ENCODE measurements at places on chromosomes 1 and 21. TPM values are rescaled to one million over a fixed set of nuclear protein-coding genes. Genes with fewer than 3 reads are reported as not detected.
A peak's percentile ranks its signal among the peaks of the same experiment; 100 is the strongest.

GRCh38 chr1:110337704-110338308 is 1.4 kb upstream of the RBM15 start:
- DNase-seq: peak; percentile 64

DNA sequence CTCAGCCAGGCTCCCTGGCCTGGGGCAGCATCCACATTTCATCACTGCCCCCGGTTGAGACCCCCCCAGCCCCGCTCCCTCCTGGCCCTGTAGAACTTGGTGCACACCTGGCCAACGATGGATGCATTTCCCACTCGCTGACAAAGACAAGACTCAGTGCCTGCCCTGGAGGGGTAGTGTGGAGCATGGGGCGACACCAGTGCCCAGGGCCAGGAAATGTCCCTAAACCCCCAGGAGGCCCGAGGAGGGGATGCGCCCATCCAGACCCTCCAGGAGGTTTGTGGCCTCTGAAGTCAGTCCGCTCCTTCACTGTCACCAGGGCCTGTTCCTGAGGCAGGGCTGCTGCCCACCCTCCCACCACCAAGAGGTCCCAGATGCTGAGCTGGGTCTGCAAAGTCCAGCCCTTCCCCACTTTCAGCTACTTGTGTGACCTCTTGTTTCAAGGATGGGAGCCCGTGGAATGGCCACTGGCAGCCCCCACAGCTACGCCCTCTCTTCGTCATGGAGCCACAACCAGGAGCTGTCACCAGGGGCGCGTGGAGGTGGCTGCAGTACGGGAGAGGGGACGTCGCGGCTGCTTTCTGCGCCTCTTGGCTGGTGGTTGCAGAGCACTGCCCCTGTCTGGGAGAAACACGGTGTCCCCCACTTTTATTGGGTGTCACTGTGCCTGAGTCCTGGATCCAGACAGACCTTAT is 35.7 kb downstream of the AJAP1 start:
- DNase-seq: no peak

GRCh38 chr21:37658817-37659458 is 257.3 kb downstream of the KCNJ6 start:
- no peak for DNase-seq

- DNase-seq: no peak
These were observed 513.0 kb downstream of the PTPRU start for GRCh38 chr1:29749024-29749945.

- peak; percentile 47 for DNase-seq
These were observed 45.7 kb downstream of the CAPZB start for GRCh38 chr1:19439464-19440171.

DNA sequence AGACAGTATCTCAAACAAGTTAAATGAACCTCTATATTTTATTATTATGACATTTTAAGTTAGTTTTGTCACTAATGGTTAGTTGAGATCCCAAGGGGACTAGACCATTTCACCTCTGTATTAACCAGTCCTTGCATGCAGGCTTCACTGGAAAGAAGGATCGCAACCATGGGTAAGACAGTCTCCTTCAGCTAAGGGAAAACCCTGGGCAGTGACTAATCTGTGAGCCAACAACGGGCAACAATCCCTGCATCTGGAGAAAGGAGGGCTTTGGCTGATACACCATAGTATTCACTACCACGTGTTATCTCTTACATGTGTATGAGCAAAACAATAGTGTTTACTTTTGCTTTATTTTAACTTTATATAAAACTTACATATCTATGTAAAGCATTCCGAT is 708.8 kb upstream of the CHRM3 start:
- DNase-seq: no peak

The ARHGAP29 gene
- 29.4 TPM for total RNA-seq

DNA sequence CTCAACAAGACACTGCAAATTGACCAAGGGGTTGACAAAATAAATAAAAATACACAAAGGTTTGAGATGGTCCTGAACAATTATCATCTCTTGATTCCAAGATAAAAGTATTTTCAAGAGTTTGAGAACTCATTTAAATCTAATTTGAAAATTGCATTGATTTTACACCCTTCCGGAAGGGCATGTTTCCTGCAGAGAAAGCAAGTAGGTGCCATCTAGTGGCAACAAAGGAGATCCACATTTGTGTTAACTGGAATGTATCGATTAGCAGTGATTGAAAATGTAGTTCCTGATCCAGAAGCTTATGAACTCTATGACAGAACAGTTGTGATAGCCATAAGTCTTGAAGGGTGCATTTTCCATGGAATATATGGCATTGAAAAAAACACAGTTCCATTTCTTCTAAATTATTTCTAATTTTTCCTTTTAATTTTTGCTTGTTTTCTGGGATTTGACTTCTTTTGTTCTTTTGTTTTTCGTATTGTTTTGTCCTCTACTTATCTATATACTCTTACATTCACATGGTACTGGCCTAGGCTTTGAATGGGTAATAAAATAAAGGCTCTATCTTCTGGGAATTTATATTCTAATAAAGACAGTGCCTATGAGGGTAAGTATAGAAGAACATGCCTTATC is 143.7 kb downstream of the DNM3 start:
- no peak for DNase-seq

DNA sequence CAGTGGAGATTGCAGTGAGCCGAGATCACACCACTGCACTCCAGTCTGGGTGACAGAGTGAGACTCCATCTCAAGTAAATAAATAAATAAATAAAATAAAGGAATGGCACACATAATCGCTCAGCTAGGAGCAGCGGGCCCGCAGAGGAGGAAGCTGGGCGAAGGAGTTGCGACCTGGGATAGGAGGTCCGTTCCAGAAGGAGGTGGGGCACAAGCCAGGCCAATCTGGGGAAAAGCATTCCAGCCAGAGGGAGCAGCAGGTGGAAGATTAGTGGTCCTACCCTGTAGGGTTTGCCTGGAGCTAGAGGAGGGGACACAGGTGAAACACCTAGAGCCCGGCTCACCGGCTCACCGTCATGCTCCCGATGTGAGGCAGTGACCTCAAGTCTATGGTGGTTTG is 40.3 kb upstream of the CASZ1 start:
- no peak for DNase-seq

DNA sequence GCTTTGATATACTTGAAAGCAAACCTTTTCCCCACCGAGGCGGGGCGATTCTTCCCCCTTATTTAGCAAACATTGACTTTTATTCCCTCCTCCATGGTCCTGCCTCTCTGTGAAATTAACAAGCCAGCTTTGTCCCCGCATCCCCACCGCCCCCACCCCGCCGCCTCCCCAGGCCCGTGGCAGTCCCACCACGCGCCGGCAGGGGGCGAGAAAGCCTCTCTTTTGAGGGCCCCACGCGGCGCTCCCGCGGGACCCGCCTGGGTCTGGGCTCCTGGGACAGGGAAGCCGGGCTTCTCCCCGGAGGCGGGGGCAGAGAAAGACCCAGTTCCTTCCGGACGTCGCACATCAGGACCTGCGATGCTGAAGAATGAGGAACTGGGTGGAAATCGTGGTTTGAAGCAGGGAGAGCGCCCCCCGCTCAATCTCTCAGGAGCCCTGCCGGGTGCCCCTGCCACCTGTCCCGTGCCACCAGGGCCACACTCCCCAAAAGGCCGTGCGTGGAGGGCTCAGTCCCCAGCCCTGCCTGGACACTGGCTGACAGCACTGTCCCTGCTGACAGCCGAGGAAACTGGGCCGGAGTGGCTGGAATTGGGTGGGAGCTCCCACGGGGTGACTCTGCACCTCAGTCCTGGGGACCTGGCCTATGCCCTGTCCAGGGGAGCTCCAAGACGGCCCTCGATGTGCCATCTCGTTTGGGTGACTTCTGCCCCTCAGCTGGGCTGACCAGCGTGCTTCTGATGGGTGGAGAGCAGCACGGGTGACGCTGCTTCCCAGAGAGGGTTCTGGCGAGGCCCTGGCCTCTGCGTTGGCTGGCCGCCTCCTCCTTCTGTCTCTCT is 8.6 kb upstream of the ACTRT2 start:
- DNase-seq: peak; percentile 69

- no peak for DNase-seq
These were observed 59.6 kb downstream of the CC2D1B start for GRCh38 chr1:52306227-52307006.

DNA sequence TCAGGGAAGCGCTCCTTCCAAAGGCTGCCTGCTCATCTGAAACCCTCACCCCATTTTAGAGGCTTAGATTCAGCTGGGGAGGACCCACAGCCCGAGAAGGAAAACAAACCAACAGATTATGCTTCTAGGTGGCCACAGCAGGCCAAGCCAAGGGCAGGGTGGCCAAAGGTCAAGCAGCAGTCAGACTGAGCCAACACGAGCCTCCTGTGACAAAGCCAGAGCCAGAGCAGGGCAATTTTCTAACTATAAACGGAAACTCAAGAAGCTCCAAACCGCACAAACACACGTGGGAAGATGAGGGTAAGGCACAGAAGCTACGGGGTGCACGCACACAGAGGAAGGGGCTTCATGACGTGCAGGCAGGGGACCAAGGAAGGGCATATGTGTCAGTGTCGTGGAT is 64.1 kb downstream of the PLEKHA6 start:
- no peak for DNase-seq

The SPATA17 gene
- total RNA-seq: 1.2 TPM

DNA sequence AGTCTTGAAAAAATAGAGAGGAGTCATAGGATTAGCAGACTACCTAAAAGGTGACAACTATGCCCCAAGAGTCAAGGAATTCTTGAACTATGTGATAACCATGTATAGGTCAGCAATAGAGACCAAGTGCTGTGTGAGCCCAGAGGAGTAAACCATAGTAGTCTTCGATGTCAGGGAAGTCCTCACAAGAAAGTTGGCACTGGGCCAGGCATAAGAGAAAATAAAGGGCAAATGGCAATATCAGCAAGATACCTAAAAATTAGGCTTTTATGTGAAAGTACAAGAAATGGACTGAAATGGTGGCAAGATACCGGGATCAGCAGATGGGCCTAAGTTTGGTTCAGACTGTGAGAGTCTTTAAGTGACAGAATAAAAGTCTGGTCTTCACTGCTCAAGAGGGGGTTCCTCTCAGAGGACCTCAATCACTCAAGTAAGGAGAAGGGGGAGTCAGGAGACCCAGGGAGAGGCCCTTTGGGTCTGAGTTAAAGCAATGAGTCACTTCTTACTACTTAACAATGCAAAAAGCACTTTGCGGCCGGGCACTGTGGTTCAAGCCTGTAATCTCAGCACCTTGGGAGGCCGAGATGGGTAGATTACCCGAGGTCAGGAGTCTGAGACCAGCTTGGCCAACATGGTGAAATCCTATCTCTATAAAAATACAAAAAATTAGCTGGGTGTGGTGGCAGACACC is 95.0 kb downstream of the TEX35 start:
- no peak for DNase-seq

The CELA3A gene
- total RNA-seq: not detected

DNA sequence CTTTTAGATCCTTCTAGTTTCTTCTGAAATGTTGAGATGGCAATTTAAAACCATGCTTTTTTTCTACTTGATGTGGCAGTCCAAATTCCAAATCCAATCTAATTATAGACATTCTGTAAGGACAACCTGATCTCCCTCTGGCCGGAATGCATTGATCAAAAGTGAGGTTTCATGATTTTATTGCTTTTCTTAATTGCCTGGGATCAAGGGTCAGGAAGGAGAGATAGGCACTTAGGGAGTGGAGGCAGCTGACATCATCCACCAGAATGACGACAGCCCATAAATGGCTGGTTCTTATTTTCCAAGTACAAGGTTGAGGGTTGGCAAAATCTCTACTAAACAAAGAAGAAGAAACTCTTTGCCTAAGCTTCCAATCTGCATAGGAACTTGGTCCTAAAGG is 46.4 kb upstream of the SCCPDH start:
- no peak for DNase-seq

GRCh38 chr1:68464891-68465290 is 15.1 kb upstream of the RPE65 start:
- no peak for DNase-seq

GRCh38 chr1:183569141-183569540 is 21.1 kb downstream of the NCF2 start:
- no peak for DNase-seq

The MTR gene
- 33.4 TPM for total RNA-seq

The FCRLA gene
- total RNA-seq: not detected

DNA sequence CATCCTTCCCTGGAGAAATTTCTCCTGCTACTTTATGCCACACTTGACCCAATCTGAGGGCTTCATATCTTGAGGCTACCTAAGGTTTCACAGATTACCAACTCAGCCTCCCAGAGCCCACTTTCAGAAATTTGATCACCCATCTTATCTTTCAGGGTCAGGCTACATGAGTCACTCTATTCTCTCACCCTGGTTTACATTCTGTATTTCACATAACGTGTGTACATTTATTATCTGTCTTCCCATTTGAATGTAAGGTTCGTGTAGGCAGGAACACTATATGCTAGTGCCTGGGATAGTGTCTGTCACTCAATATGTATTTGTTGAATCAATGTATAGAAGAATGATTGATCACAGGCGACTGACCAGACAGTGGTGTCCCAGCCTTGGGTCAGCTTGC is 124.8 kb downstream of the UBE2U start:
- DNase-seq: no peak

DNA sequence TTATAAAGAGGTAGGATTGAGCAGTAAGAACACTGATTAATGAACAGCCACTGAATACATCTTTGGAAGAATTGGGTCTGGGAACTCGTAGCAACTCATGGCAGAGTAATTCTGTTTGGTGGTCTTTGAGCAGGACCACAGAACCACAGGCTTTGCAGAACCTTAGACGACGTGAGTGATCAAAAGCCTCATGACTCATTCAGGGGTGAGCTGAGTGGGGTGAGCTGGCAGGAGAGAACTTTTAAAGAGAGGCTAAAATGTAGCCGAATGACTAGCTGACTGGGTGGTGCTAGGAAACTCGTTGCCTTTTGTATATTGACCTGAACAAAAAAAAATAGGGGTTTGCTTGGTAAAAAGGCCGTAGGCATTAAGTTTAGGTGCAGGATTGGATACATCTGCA is 313.8 kb downstream of the TGFB2 start:
- no peak for DNase-seq

The IL20 gene
- total RNA-seq: not detected

- DNase-seq: no peak
These were observed 1367.2 kb downstream of the KCNT2 start for GRCh38 chr1:195241066-195241465.

- no peak for DNase-seq
These were observed 662.5 kb upstream of the PKN2 start for GRCh38 chr1:88021529-88021928.

DNA sequence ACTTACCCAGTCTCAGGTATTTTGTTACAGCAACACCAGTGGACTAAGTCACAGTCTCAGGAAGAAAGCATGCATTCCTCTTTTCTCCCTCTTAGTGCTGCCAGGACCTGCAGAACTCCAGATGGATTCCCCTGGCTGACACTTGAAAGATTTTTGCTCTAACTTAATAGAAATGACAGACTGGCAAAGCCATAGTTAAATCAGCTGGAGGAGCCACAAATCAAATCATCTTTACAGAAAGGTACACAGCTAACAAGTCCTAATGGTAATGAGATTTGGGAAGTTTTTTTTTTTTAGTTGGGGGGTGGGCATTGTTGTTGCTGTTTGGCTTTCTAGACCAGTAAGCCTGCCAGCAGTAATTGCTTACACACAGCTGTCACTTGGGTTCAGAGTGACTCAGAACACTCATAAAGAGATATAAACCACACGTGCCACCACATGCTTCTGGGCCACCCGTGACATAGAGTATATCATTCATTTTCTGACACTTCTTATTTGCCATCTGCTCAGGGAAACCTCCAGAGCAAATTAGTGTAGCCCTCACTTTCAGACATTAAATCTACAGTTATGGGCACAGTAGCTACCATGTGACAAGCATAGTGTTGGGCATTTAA is 72.4 kb downstream of the FH start:
- DNase-seq: no peak

Data from left cardiac atrium (tissue), 4 donors.